ENCODE measurements at places on chromosomes 7 and 10.
A peak's percentile ranks its signal among the peaks of the same experiment; 100 is the strongest.

DNA sequence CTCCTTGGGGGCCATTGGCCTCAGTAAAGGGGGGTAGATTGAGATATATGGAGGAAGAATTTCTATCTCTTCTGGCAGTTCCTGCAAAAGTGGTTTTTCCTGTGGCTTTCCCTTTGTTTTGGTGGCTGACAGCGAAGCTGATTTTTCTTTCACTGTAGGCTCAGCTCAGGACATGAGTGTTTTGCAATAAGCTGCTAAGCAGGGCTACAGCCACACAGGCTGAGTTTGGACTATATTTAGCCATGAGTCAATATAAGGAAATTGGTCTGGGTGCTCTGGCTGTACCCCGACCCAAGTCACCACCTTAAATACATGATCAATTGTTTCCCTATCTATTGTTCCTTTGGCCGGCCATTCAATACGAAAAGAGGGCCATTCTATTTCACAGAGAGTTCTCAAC, 212.7 kb upstream of the KCND2 start:
- no peak for DNase-seq

GRCh38 chr10:88120075-88120474, 256.6 kb downstream of the PTEN start:
- DNase-seq = no peak

GRCh38 chr7:84455788-84456187, 261.2 kb upstream of the SEMA3A start:
- DNase-seq = no peak

DNA sequence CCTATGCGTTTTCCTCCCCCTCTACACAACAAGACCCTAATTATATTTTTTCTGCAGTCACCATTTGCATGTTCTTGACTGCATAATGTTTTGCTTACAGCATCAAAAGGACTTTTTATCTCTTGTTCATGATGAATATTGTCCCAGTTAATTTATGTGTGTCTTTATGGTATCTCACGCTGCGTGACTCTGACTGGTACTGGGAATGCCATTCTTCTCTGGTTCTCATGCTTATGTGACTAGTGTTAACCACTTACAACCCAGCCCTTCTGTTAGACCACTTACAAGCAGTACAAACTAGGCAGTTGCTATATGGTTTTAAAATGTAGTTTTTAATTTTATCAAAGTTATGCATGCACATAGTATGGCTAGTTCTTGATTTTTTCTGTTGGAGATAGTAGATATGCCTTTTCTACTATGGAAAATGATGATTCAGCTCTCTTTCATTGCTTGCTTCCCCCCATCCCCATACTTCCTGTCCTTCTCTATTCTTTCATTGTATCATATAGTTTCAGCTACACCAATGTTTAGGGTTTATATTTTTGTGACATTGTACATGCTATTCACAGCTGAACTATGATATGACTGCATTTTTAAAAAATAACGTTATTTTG, 24.9 kb downstream of the BZW2 start:
- no peak for DNase-seq

GRCh38 chr7:1719913-1720312, 49.8 kb downstream of the ELFN1 start:
- no peak for DNase-seq

DNA sequence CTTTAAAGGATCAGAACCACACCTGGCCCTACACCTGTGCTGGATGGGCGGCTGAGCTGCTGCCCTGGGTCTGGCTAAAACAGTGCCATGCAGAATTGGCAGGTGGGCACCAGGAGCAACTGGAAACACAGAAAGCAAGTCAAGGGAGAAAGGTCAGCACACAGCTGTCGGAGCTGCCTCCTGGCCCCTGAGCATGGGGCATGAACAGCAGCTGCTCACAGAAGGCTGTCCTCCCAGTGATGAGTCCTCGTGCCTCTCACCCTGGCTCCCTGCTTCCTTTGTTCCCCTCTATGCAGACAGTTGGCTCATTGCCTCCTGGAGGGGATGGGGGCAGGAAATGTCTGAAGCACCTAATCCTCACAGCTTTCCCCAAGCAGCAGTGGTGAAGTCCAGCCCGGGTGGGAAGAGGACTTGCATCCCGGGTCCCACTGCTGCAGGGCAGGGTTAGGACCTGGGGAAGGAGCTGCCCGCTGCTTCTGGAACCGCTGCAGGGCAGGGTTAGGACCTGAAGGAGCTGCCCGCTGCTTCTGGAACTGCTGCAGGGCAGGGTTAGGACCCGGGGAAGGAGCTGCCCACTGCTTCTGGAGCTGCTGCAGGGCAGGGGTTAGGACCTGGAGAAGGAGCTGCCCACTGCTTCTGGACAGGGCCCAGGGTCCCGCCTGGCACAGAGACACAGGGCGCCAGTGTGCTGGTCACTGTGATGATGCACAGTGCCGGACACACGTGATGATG, 37.3 kb downstream of the VIPR2 start:
- DNase-seq = no peak

GRCh38 chr7:151148319-151149259, 18.9 kb downstream of the GBX1 start:
- DNase-seq = no peak

DNA sequence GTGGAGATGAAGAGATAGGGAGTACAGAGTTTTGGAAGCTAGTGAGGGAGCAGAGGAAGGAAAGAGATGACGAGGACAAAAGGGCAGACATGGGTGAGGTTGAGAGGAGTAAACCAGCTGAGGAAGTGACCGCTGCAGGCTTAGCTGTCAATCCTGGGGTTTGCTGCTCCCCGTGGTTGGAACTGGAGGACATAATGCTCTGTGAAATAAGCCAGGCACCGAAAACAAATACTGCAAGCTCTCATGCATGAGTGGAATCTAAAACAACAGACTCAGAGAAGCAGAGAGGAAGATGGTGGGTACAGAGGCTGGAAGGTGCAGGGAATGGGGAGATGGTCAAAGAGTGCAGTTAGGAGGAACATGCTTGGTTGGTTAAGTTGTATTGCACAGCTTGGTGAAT, 482.2 kb upstream of the C7orf33 start:
- DNase-seq = no peak

- DNase-seq = no peak
Measured at GRCh38 chr7:27073076-27073475, 22.7 kb downstream of the HOXA1 start.

- no peak for DNase-seq
Measured at GRCh38 chr7:117592011-117592635, 112.3 kb downstream of the CFTR start.

- DNase-seq = no peak
Measured at GRCh38 chr7:113819474-113819873, 99.3 kb downstream of the PPP1R3A start.

DNA sequence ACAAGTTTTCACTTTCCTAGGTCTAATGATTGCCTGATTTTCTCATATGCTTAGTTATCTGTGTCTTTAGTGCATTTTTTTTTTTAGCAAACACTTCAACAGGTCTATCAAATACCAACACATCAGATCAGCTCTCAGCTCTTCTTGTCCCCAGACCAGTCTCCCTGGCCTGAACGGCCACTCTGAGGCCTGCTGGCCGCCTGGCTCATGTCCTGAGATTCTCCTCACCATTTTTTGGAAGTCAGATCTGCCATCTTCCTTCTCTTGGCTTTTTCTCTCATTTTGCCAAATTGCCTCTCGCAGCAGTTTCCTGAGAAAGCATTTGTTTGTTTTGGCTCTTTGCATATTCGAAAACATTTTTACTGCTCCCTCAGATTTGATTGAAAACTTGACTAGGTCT, 29.3 kb downstream of the PPP2R2D start:
- DNase-seq = no peak

GRCh38 chr10:86727470-86727869, 28.9 kb upstream of the BMPR1A start:
- DNase-seq = no peak

DNA sequence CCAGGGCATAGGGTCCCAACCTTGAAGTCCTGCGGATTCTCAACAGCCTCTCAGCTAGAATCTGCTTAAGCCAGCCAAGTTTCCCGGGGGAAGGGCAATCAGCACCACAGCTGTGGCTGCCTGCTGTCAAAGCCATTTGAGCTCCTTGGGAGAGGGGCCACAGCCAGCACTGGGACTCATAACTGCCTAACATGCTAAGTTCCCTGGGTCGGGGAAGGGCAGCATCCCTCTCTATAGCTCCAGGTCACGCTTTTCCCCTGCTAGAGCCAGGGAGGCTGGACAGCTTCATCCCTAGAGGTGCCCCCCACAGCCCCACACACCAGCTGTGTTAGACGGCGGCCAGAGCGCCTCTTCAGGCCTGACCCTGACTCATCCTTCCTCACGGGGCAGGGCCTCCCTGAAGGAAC, 49.6 kb upstream of the PDE1C start:
- no peak for DNase-seq

DNA sequence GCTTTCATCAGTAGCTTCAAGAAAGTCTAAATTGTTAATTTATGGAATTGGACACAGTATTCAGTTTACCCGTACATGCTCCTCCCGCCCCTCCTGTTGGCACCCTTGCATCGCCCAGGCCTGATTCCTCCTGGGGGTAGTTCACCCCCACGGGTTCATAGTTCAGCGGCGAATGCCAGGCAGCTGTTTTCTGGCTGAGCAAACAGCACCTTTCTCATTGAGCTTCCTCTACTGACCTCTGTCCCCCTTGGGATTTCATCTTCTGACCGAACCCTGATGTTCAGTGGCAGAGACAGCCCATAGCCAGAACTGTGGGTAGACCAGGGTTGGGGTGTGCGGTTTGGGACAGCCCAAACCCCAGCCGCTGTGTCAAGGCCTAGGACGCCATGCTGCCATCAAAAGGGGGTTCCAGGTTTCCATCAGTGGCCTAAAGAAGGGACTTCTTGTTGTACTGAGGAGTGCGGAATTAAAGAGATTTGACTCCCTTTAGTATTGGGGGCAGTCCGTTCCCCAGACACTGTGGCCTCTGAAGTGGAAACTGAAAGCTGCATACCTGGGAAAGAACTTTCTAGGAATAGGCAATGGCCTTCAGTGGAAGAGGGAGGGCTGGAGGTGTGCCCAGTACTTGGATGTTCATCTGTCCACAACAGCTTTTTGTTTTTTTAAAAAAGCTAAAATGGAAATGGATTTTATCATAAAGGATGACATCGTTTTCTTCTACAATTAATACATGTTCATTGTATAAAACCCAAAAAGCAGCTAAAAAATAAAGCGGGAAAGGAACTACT, 19.0 kb downstream of the MDH2 start:
- DNase-seq = no peak

GRCh38 chr10:71314028-71314693, 4.9 kb upstream of the SLC29A3 start:
- peak; percentile 78 for DNase-seq

DNA sequence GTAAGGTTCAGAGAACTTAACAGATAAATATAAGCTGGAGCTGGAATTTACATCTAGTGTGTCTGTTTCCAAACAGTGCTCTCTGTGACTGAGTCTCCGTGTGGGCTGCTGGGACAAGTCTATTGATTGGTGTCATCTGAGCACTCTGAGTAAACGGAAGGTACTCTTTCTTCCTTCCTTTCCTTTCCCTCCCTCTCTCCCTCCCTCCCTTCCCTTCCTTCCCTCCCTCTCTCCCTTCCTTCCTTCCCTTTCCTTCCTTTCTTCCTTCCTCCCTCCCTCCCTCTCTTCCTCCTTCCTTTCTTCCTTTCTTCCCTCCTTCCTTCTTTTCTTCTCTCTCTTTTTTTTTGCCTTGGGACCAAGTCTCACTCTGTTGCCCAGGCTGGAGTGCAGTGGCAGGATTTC, 61.8 kb downstream of the ANKRD61 start:
- no peak for DNase-seq

GRCh38 chr10:132353456-132354355, 21.7 kb downstream of the LRRC27 start:
- no peak for DNase-seq

Measured in naive thymus-derived CD8-positive, alpha-beta T cell (primary cell).